ENCODE measurements at places on chromosomes 6 and 20. TPM values are rescaled to one million over a fixed set of nuclear protein-coding genes. Genes with fewer than 3 reads are reported as not detected.

DNA sequence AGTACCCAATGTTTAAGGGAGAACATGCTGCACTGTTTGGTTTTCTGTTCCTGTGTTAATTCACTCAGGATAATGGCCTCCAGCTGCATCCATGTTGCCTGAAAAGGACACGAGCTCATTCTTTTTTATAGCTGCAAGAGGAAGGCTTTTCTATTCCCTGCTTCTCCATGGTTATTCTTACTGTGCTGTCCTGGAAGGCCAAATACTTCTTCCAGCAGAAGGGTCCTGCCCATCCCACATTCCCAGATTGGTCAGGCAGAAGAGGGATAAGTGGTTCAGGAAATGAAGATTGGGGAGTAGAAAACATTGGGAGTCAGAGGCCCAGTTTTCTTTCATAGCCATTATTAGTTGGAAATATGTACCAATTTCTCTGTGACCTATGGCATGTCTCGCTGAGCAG lies 122.4 kb downstream of the TCP11 start:
- DNase-seq = no peak

HAO1 gene
- total RNA-seq = not detected

GRCh38 chr20:62598761-62599194 lies 43.5 kb upstream of the SLCO4A1 start:
- DNase-seq = no peak

- peak; percentile 5 for DNase-seq
These were observed 38.9 kb downstream of the BICRAL start for GRCh38 chr6:42820512-42821340.

DYNLT2 gene
- total RNA-seq = 2.9 TPM

PCSK2 gene
- total RNA-seq = 106 TPM

DNA sequence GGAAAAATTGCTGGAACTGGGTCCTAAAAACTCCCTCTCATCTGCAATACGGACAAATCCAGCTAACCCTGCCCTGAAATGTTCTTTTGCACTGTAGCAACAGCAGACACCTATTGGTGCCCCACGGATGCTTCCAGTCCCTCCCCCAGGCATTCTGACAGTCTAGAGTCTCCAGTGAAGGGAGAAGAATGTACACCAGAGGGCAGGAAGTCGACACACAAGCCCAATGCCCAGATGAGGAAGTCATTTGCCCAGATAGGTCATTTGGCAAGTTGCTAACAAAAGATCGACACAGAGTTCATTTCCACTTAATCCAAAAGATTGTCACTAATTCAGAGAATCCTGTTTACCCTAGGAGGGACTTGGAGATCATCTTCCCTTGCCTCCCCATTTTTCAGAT lies 293.0 kb upstream of the PRDM1 start:
- no peak for DNase-seq

TSPYL4 gene
- 204 TPM for total RNA-seq

GRCh38 chr20:13644010-13644409 lies 5.3 kb upstream of the TASP1 start:
- DNase-seq = no peak

DNA sequence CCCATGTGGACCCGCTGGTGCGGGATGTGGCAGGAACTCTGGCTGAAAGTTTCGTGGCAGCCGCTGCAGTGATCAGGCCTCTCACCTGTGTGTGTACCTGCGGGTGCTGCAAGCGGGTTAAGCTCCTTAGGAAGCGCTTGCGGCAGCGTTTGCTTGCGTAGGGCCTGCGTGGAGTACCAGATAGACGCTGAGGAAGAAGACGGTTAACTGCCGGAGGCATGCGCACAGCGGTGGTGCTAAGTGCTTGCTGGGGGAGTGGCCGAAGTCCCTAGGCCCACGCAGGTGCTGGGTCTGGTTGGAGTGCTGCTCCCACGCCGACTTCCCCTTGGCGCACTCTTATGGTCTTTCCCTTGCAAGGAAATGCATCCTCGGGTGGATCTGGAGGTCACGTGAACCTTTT lies 23.0 kb downstream of the ZSCAN31 start:
- DNase-seq = no peak

- DNase-seq = no peak
These were observed 143.8 kb downstream of the FNDC1 start for GRCh38 chr6:159313018-159313417.

TSBP1 gene
- not detected for total RNA-seq

GRCh38 chr6:38836585-38836984 lies 121.5 kb downstream of the DNAH8 start:
- DNase-seq = no peak

GRCh38 chr6:17390276-17390675 lies 3.1 kb upstream of the CAP2 start:
- DNase-seq = no peak

DNA sequence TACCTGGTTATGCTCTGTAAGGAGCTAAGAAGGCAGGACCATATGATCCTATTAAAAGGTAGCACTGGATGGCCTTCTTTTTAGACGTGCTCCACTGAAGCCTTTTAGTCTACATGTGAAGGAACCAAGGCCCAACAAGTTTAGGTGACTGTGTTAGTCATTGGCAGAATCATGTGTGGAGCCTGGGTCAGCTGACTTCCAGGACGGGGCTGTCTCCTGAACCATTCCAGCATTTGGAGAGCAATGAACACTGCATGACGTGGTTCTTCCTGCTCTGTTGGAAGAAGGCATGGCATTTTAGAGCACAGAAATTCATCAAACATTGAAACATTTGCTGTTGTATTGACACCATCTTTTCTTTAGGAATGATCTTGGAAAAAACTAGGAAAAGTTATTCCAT lies 87.8 kb upstream of the TIAM2 start:
- no peak for DNase-seq

GRCh38 chr20:3473944-3474343 lies 3.1 kb downstream of the ATRN start:
- no peak for DNase-seq

FAM209A gene
- total RNA-seq = not detected

- DNase-seq = no peak
These were observed 38.7 kb upstream of the SLC17A4 start for GRCh38 chr6:25715794-25716193.

DNA sequence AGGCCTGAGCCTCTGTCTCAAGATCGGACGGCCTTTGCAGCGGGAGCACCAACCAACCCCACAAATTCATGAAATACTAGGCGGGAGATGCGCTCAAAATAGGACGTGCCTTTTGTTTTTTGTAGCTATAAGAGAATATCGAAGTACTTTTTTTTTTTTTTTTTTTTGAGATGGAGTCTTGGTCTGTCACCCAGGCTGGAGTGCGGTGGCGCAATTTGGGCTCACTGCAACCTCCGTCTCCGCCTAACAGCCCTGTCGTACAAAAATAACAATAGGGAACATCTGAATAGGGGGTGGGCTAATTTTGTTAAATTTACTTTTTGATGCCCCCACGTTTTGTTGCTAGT lies 5.9 kb upstream of the TUBB2A start:
- no peak for DNase-seq

- DNase-seq = no peak
These were observed 125.3 kb downstream of the PREX1 start for GRCh38 chr20:48702455-48702913.

ADGRF1 gene
- total RNA-seq = not detected

DNA sequence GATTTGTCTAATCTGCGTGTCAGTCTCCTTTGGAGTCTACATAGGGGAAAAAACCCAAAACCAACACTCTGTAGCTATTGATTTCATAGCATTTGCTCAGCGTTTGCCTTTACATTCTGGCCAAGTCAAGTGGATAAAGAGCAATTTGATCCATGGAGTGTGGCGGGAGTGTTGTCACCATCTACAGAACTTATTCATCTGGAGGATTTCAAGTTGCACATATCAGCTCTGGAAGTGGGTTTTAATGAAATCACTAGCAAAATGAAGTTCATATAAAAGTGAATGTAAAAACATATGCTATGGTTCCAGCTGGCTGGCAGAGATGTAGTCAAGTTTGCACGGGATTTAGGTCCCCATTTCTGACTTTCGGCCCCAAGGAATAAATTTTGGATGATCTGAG lies 219.7 kb upstream of the SUPT3H start:
- DNase-seq = no peak

GRCh38 chr20:44180814-44181213 lies 6.2 kb downstream of the JPH2 start:
- no peak for DNase-seq

DNA sequence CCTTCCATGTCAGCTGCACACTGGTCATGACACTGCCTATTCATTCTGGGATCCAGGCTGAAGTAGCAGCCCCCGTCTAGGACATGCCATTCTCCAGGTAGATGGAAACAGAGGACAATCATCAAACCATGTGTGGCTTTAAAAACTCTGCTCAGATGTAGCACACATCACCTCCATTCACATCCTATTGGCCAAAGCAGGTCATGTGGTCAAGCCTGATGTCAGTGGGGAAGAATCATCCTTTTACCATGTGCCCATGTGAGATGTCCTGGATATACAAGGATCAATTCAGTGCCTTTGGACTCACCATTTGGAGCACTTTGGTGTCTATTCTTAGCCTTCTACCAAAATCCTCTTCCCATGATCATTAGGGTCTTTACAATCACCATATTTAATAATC lies 99.5 kb downstream of the CDC5L start:
- DNase-seq = no peak

DNA sequence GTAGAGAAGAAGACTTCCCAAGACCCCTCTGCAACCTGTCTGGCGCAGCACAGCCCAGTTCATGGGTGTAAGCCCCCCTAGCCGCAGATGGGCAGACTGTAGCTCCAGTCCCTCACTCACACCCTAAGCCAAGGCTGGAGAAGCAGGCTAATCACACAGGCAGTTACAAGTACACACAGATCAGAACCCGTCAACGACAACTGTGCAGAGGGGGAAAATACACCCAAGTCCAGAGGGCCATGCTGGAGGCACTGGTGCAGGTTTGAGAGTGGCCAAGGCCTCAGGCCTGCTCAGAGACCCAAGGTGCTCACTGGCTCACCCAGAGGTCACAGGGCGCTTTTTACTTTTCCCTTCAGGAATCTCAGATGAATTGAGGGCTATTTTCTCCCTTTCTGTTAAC lies 106.1 kb downstream of the NOL4L start:
- no peak for DNase-seq

GRCh38 chr6:119197271-119197670 lies 118.8 kb upstream of the FAM184A start:
- no peak for DNase-seq

DNA sequence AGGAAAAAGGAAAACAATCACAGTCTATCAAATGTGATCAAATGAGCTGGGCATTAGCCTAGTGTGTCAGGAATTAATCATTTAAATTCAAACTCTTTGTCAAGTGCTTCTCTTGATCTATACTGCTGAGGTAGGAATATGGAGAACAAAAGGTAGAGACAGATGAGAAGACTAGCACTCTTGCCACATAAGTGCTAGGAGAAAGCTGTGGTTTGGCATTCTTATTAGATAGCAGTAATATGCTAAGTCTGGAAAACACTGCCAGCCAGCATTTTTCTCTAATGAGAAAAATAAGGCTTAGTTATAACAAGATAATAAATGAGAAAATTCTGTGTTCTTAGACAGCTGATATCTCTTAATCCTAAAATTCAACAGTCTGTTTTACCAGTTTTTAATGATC lies 38.9 kb downstream of the ORC3 start:
- DNase-seq = no peak

- no peak for DNase-seq
These were observed 161.4 kb downstream of the CLIC5 start for GRCh38 chr6:45854149-45854742.

DNA sequence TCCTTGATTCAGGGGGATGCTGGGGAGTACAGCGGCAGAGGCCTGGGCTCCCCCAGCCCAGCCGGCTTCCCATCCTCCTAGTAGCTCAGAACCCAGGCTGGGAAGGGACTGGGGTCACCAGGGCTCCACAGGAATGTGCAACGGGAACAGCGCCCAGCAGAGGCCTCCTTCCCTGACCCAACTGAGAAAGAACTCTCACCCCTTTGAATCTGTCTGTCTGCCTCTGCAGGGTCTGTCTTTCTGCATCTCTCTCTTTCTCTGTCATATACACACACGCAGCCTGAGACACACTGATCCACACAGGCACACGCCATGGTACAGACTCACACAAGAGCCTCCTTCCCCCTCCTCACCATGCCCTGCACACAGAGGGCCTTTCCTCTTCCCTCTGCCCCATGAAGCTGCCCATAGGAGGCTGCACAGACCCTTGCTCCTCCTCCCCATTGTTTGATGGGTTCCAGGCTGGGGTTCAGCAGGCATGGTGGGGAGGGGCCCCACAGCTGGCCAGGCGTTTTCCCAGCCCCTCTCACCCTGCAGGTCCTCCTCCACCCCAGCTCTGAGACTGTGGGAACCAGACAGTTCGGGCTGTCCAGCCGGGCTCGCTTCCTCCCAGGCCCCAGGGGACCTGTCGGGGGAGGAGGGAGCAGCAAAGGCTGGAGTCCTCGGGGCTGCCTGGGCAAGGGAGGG lies 2.8 kb downstream of the FOXS1 start:
- DNase-seq = no peak

PKIG gene
- 59.7 TPM for total RNA-seq

- DNase-seq = no peak
These were observed 520.8 kb downstream of the KIF16B start for GRCh38 chr20:16052456-16052855.

DNA sequence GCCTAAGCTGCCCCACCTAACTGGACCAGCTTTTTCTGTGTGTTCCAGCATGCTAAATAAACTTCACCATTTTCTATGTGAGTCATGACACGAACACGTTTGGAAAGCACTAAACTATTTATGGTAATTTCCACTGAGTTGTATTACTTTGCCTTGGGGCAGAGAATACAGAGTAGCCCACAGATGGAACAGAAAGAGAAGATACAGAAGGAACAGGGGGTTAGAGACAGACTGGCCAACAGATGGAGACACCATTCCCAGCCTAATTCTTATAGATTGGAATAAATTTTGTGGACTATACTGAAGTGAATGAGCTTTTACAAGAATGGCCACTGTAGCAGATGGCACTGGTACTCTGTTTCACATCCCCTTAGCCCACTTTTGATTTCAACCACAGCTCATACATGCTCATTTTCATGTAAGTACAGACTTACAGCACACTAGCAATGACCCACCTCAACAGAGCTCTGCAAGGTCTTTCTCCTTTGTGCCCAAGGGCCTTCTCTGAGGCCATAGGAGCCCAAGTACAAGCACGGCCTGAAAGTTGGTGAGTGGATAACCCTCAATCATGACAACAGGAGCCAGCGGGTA lies 13.1 kb upstream of the NT5DC1 start:
- DNase-seq = no peak

DNA sequence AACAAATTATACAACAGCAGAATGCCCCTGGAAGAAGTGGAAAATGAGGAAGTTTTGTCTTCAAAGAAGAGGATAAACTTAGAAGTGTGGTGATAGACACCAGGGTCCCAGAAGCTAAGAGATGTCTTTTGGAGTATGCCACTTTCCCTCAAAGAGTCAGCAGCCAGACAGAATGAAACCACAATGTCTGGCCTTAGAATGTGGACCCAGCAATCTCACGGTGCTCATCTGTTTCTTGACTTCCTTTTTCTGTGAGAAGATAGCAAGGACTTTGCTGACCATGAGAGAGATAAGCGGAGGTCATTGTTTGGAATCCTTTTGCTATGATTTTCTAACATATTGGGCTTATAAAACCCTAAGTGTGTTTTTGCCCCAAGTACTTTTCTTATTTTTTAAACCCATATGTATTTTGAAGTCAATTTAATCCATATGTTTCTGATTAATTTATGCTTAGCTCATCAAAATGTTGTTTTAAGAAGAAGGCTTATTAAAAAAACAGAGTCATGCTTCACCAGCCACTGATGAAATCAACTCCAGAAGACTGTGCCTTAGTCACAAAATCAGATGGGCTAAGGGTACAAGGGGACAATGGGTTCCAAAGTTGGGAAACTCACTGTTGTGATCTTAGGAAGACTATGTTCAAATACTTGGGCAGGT lies 451.2 kb upstream of the JAG1 start:
- DNase-seq = no peak

- no peak for DNase-seq
These were observed 55.2 kb downstream of the TGM2 start for GRCh38 chr20:38109591-38110524.

GRCh38 chr20:63381781-63382431 lies 20.8 kb upstream of the CHRNA4 start:
- no peak for DNase-seq
